ENCODE measurements at places on chromosomes 11 and 22.

DNA sequence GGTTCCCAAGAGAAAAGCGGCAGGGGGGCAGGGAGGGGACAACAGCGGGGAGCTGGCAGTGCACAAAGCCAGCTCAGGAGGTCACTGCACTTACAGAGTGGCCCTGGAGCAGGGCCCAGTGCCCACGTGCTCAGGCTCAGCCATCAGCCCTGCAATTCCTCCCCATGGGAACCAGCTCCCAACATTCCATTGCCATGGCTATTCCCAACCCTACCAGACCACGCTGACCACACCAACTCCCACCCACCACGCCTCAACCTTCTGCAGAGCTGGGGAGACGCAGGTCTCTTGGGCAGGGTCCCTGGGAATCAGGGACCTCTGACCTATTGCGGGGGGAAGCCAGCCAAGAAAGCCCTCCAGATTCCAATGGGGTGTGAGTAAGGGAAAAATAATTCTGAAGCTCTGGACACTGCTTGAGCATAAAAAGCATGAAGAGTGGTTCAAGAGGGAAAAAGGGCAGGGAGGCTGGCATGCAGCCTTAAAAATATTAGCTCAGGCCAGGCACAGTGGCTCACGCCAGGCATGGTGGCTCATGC lies 38.3 kb upstream of the TFIP11 start:
- DNase-seq, result no peak

GRCh38 chr11:112226831-112227401 lies 688 bp downstream of the PTS start:
- DNase-seq, result no peak

GRCh38 chr11:110679323-110679975 lies 32.8 kb downstream of the ARHGAP20 start:
- DNase-seq, result no peak

DNA sequence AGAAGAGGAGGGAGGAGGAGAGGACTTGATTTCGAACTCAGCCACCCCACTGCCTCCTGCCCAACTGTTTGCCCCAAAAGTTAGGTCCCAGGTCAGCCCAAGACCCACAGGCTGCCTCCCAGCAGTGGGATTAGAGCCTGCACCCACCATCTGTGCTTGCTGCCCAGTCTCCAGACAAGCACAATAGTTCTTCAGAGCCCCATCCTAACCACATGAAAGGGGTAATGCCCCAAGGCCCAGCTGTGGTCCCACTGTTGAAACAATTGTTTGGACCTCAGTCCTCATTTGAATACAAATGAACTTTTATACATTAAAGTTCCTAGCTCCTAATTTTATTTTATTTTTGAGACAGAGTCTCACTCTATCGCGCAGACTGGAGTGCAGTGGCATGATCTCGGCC lies 5.4 kb upstream of the VPS51 start:
- no peak for DNase-seq

DNA sequence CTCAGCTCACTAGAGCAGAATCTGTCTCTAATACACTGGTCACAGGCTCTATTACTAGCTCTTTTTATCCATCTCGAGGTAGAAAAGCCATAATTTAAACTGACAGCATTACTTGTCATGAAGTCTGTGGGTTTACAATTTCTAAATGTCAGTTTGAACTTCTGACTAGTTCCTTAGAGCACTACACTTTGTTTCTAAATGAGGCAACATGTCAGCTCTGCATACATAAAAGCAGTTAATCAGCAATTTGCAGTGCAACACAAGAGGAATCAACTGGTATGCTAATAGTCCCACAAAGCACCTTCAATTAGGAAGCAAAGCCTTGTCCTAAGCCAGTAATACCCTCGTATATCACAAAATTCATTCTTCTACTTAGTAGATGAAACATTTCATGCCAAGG lies 321.3 kb downstream of the TTC28 start:
- DNase-seq, result no peak
